ENCODE measurements at places on chromosomes 12 and 14.

GRCh38 chr14:54621686-54622085 lies 54.8 kb downstream of the SAMD4A start:
- DNase-seq, result no peak

DNA sequence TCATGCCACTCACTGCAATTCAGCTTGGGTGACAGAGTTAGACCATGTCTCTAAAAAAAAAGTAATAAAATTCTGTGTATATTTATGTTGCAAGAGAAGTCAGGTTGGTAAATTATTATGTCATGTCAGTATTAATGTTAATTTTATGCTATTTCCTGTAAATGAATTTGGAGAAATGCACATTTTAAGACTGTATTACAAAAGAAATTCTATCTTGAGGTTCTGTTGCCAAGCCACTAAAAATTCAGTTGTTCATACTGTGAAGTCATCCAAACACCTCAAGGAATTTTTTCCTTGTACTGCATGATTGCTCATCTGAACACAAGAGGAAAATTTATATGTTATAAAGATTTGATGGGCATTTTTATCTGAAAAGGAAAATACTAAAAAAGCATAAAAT lies 23.3 kb upstream of the HMGA2 start:
- DNase-seq, result no peak

- no peak for DNase-seq
Observed at GRCh38 chr14:71143381-71144290, 236.4 kb downstream of the PCNX1 start.

DNA sequence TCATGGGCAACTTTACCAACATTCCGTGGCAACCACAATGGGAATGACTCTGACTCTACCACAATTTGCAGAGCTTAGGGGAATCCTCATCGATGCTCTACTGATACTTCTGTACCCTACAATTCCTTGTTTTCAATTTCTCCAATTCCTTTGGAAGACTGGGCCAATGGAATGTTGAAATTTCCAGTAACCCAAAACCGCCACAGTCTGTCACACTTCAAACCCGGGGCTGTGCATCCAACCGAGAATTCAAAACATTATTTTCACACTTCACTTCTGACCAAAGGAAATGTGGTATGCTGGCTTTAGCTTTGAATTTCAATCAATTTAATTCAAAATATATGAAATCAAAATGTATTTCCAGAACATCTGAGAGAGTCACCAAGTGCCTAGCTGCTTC lies 951.4 kb downstream of the VRK1 start:
- DNase-seq, result no peak

GRCh38 chr14:105155681-105156413 lies 12.7 kb downstream of the JAG2 start:
- DNase-seq, result no peak

GRCh38 chr12:4047421-4047820 lies 174.2 kb upstream of the PARP11 start:
- DNase-seq, result no peak

- no peak for DNase-seq
Observed at GRCh38 chr14:85533023-85533860, 3.3 kb downstream of the FLRT2 start.

DNA sequence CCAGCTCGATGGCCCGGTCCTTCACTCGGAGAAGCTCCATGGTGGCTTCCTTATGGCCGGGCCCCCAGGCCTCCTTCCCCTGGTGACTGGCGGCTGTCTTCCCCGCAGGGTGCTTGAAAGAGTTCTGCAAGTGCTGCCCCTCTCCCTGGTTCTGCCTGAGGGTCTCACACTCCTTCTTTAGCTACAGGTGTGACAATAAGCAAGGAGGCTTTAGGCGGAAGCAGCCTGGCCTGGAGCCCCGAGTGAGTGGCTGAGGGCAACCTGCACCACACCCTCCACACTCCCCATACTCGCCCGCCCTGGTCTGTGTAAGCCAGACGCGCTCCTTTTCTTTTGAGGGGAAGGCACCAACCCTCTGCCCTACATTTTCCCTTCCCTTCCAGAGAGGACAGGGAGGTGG lies 62.5 kb upstream of the GPR68 start:
- no peak for DNase-seq

GRCh38 chr12:131761638-131762037 lies 50.7 kb downstream of the SFSWAP start:
- no peak for DNase-seq

GRCh38 chr12:32837974-32838373 lies 58.6 kb downstream of the PKP2 start:
- DNase-seq, result no peak

DNA sequence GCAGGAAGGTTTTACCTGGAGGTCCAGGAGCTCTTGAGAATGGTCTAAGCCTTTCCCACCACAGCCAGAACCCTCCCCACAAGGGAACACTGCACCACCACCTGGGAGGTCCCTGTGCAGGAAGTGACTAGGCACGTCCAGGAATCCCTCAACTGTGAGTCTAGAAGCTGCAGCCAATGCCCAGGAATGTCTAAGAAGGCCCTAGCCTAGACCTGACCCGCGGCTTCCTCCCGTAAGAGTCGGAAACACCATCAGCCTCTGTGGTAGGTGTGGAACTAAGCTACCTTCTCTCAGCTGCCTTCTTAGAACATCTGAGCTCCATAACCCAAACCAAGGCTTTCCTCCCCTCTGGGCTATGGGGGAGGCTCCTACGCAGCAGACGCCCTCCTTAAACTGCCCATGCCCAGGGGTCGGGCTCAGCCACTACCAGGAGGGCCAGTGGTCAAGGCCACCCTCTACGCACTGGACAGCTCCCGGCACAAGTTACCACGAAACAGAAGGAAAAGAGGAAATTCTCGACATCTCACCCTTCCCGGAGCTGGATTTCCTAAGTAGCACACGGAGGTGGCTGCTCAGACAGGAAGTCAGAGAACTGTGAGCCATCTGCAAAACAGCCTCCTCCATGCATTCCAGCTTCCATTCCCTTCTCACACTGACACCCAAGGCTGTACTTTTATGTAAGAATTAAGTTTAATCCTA lies 25.5 kb downstream of the ZFYVE21 start:
- DNase-seq, result no peak

- no peak for DNase-seq
Observed at GRCh38 chr12:94211021-94211420, 62.6 kb downstream of the PLXNC1 start.

- peak; percentile 37 for DNase-seq
Observed at GRCh38 chr14:91246051-91246852, 1.7 kb upstream of the GPR68 start.
